ENCODE measurements at places on chromosomes 5 and 9. TPM values are rescaled to one million over a fixed set of nuclear protein-coding genes. Genes with fewer than 3 reads are reported as not detected.

Gene P4HA2
- 206 TPM for total RNA-seq

Gene FUBP3
- total RNA-seq: 27.4 TPM

Gene ARID3C
- total RNA-seq: 0.58 TPM

Gene SLC4A9
- total RNA-seq: not detected

Data from myometrial cell (primary cell).